Thyroid gland (tissue), 4 donors: ENCODE measurements at places on chromosomes 2 and 18. TPM values are rescaled to one million over a fixed set of nuclear protein-coding genes. Genes with fewer than 3 reads are reported as not detected.
A peak's percentile ranks its signal among the peaks of the same experiment; 100 is the strongest.

EHD3 gene
- total RNA-seq = 4.7 TPM

GRCh38 chr2:38267270-38267925, 109.7 kb downstream of the ATL2 start:
- DNase-seq = no peak
- H3K27ac ChIP-seq = no peak overlapping the region
- H3K27me3 ChIP-seq = no peaks in the 10 kb centered on the region
- H3K4me3 ChIP-seq = no peak overlapping the region
- no peaks in the 10 kb centered on the region for H3K4me1 ChIP-seq

- H3K36me3 ChIP-seq = peaks cover 3% of the 10 kb centered on the region
- H3K4me3 ChIP-seq = no peak overlapping the region
- H3K27me3 ChIP-seq = no peaks in the 10 kb centered on the region
- no peak overlapping the region for H3K27ac ChIP-seq
These were observed 7.0 kb upstream of the ZNF407 start for GRCh38 chr18:74590671-74591070.

GRCh38 chr2:58140508-58141072, 94.0 kb downstream of the VRK2 start:
- H3K4me1 ChIP-seq = no peaks in the 10 kb centered on the region
- no peaks in the 10 kb centered on the region for H3K27me3 ChIP-seq
- no peak overlapping the region for H3K4me3 ChIP-seq
- no peak overlapping the region for H3K27ac ChIP-seq

DNA sequence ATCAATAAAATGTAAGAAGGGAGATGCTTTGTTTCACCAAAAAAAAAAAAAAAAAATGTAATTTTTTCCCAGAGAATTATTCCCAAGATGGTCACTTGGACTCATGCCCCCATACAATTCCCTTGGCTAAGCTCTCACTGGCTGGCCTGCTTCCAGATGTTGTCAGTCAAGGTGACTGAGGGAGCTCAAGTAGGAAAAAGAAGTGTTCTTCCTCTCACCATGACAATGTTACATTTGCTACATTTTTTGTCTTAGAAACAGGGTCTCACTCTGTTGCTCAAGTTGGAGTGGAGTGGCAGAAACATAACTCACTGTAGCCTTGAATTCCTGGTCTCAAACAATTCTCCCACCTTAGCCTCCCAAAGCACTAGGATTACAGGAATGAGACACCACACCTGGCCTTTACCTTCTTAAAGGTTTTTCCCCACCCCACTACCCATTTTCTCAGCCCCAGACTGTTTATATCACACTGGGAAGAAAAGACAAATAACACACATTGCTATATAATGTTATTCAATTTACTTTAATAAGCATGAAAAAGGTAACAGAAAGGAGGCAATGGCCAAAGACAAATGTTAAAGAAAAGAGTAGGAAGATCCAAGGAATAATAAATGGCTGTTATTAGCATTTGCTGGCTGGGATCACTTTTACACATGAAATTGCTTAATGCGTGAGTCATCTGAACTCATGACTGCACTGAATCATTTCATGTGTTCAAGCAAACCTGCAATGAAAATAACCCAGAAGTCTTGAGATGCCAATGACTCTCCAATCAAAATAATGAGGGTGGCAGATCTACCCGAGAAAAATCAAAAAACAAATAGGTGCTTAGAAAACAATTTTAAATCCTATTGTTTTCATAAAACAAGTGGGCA, 45.2 kb downstream of the ACVR1 start:
- H3K27ac ChIP-seq = peak overlapping the region; percentile 95
- no peak overlapping the region for H3K4me3 ChIP-seq
- no peaks in the 10 kb centered on the region for H3K36me3 ChIP-seq

DNA sequence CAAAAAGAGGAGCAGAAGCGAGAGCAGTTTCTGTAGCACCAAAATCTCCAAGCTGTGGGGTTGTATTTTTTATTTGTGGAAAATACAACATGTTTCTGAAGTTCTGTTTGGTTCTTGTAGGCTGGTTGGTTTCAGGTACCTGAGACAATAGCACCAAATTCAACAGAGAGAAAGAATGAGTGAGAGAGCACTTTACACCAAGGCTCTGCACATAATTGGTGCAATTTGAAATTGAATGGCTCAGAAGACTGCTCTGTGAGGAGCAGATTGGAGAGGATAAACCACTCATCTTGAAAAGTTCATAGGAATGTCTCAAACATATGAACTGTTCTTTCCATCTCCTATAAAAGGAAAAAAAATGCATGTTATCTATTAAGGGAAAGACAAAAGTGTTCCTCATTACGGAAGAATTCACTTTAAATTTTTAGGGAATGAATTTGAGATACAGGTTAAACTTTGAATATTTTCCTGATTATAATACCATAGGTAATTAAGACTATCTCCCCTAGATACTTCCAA, 175.1 kb downstream of the ATAD2B start:
- H3K27me3 ChIP-seq = no peaks in the 10 kb centered on the region
- no peak overlapping the region for H3K27ac ChIP-seq
- H3K4me3 ChIP-seq = no peak overlapping the region
- H3K36me3 ChIP-seq = peaks cover 8% of the 10 kb centered on the region

DSC1 gene
- total RNA-seq = not detected

WNT6 gene
- total RNA-seq = 5.1 TPM

DNA sequence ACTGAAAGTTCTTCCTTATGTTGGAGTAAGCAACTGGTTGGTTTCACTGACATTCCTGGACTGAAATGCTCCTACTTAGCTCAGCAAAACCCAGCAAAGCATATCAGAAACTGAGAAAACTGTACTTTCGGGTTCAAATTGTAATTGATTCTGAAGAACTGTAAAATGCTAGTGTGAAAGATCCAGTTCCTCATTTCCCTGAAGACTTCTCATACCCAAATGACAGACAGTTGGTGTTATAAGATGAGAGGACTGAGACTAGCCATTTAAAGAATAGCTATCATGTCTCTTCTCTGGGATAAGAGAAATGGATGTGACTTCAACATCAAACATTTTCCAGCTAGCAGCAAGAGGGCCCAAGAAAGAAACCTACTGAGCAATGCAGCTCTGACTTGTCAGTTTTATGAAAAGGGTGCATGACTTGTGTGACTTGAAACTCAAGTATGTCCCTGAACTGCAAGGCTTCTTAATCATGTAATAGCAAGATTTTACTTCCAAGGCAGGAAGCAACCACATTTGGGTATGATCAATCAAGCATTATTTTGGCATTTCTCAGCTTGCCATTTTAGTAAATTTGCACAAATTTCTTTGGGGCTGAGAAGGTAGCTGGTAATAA, 420.3 kb upstream of the MMADHC start:
- no peak for DNase-seq
- H3K4me3 ChIP-seq = no peak overlapping the region
- no peak overlapping the region for H3K27ac ChIP-seq
- H3K36me3 ChIP-seq = no peaks in the 10 kb centered on the region
- H3K4me1 ChIP-seq = no peaks in the 10 kb centered on the region

- no peaks in the 10 kb centered on the region for H3K27me3 ChIP-seq
- DNase-seq = no peak
- no peaks in the 10 kb centered on the region for H3K36me3 ChIP-seq
- no peaks in the 10 kb centered on the region for H3K4me1 ChIP-seq
- H3K4me3 ChIP-seq = no peak overlapping the region
- H3K27ac ChIP-seq = no peak overlapping the region
These were observed 122.9 kb downstream of the GLI2 start for GRCh38 chr2:120858361-120859106.

- H3K27me3 ChIP-seq = no peaks in the 10 kb centered on the region
- no peaks in the 10 kb centered on the region for H3K36me3 ChIP-seq
- H3K27ac ChIP-seq = peak overlapping the region; percentile 38
These were observed 305.5 kb downstream of the PTPRM start for GRCh38 chr18:7872569-7872968.

C1QL2 gene
- not detected for total RNA-seq

- H3K4me1 ChIP-seq = no peaks in the 10 kb centered on the region
- H3K4me3 ChIP-seq = no peak overlapping the region
- H3K27ac ChIP-seq = no peak overlapping the region
- H3K27me3 ChIP-seq = no peaks in the 10 kb centered on the region
- H3K36me3 ChIP-seq = no peaks in the 10 kb centered on the region
These were observed 17.3 kb upstream of the KLHL23 start for GRCh38 chr2:169716238-169716886.

THAP4 gene
- 44.6 TPM for total RNA-seq

- H3K4me3 ChIP-seq = no peak overlapping the region
- H3K4me1 ChIP-seq = no peaks in the 10 kb centered on the region
- no peaks in the 10 kb centered on the region for H3K27me3 ChIP-seq
- no peak for DNase-seq
These were observed 9.4 kb downstream of the PELI1 start for GRCh38 chr2:64134813-64135212.

- peaks cover 4% of the 10 kb centered on the region for H3K4me1 ChIP-seq
- no peak overlapping the region for H3K27ac ChIP-seq
- no peaks in the 10 kb centered on the region for H3K27me3 ChIP-seq
- no peak overlapping the region for H3K4me3 ChIP-seq
These were observed 160.8 kb downstream of the PMAIP1 start for GRCh38 chr18:60060578-60060977.

GRCh38 chr2:117091041-117091837, 723.3 kb upstream of the DDX18 start:
- DNase-seq = no peak
- H3K4me3 ChIP-seq = no peak overlapping the region
- H3K27ac ChIP-seq = no peak overlapping the region
- H3K27me3 ChIP-seq = no peaks in the 10 kb centered on the region
- no peaks in the 10 kb centered on the region for H3K4me1 ChIP-seq
- no peaks in the 10 kb centered on the region for H3K36me3 ChIP-seq

SKOR2 gene
- total RNA-seq = not detected

GRCh38 chr18:26771524-26771923, 94.0 kb downstream of the AQP4 start:
- no peak overlapping the region for H3K27ac ChIP-seq
- no peak overlapping the region for H3K4me3 ChIP-seq
- DNase-seq = peak; percentile 35
- H3K4me1 ChIP-seq = no peaks in the 10 kb centered on the region

- H3K4me3 ChIP-seq = no peak overlapping the region
- no peak overlapping the region for H3K27ac ChIP-seq
- H3K27me3 ChIP-seq = no peaks in the 10 kb centered on the region
- no peaks in the 10 kb centered on the region for H3K36me3 ChIP-seq
- no peaks in the 10 kb centered on the region for H3K4me1 ChIP-seq
- DNase-seq = no peak
These were observed 9.1 kb downstream of the TWIST2 start for GRCh38 chr2:238856713-238857567.

IL1B gene
- total RNA-seq = 1.3 TPM

G6PC2 gene
- total RNA-seq = 0.29 TPM

GRCh38 chr2:61117534-61117933, 44.5 kb upstream of the C2orf74 start:
- H3K36me3 ChIP-seq = peaks cover 3% of the 10 kb centered on the region
- H3K27ac ChIP-seq = no peak overlapping the region
- H3K27me3 ChIP-seq = no peaks in the 10 kb centered on the region
- no peak overlapping the region for H3K4me3 ChIP-seq
- no peaks in the 10 kb centered on the region for H3K4me1 ChIP-seq
- DNase-seq = no peak

BOLL gene
- 0.45 TPM for total RNA-seq

DNA sequence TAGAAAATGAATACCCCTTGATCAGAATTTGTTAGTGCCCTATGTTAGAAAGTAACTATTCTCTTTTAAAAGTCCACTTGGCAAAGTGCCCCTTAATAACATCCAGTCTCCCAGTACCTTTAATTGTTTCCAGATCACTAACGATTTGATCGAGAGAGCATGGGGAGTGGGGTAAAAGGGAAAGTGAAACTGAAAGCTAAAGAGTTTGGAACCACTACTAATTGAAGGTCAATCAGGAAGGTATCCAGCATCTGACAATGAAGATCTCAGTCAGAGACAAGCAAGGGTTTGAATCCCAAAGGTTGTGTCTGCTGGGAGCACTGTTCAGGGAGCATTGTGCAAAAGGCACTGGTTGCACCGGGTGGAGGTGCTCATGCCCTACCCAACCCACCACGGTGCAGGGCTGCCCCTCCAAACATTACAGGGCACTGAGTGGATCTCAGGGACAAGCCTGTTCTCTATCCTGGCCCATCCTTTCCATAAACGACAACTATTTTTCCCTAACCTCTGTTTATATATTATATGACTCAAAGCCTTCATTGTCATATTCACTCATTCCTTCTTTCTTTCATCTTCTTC, 14.6 kb upstream of the RIT2 start:
- no peaks in the 10 kb centered on the region for H3K36me3 ChIP-seq
- no peak for DNase-seq
- peak overlapping the region; percentile 5 for H3K4me3 ChIP-seq
- no peak overlapping the region for H3K27ac ChIP-seq

GRCh38 chr2:127561371-127561770, 25.9 kb downstream of the MYO7B start:
- no peaks in the 10 kb centered on the region for H3K4me1 ChIP-seq
- no peaks in the 10 kb centered on the region for H3K36me3 ChIP-seq
- no peak for DNase-seq
- H3K27ac ChIP-seq = no peak overlapping the region
- H3K4me3 ChIP-seq = no peak overlapping the region

- no peaks in the 10 kb centered on the region for H3K27me3 ChIP-seq
- no peaks in the 10 kb centered on the region for H3K4me1 ChIP-seq
- H3K36me3 ChIP-seq = no peaks in the 10 kb centered on the region
- H3K27ac ChIP-seq = no peak overlapping the region
These were observed 364.2 kb downstream of the CLIP4 start for GRCh38 chr2:29479401-29479800.

GRCh38 chr18:79748321-79749180, 49.2 kb upstream of the KCNG2 start:
- peaks cover under 1% of the 10 kb centered on the region for H3K36me3 ChIP-seq
- no peak overlapping the region for H3K27ac ChIP-seq
- no peak for DNase-seq

HRH4 gene
- not detected for total RNA-seq

GRCh38 chr18:76442413-76443171, 52.5 kb downstream of the ZNF516 start:
- H3K4me3 ChIP-seq = no peak overlapping the region
- peaks cover 13% of the 10 kb centered on the region for H3K36me3 ChIP-seq

- no peak overlapping the region for H3K4me3 ChIP-seq
- DNase-seq = no peak
- H3K27me3 ChIP-seq = no peaks in the 10 kb centered on the region
- no peaks in the 10 kb centered on the region for H3K36me3 ChIP-seq
These were observed 82.7 kb downstream of the TANC1 start for GRCh38 chr2:159051133-159051532.

CPO gene
- 2.1 TPM for total RNA-seq

DNA sequence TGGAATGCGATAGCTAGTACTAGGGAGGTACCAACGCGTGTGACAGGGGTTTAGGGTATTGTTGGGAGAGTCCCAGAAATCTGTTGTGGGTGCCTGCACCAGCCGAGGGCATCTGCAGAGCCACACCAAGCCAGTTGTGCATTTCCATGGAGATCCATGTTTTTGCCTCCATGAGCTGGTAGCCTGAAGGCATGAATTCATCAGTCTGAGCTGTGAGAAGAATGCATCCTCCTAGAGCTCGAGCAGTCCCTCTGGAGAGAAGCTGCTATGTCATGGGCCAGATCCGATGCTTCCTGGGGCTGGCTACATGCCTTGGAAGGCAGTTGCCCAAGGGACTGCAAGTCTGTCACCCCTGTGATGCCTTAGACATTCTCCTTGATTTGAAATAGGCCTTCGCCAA, 57.9 kb downstream of the LIPG start:
- no peaks in the 10 kb centered on the region for H3K36me3 ChIP-seq
- H3K4me3 ChIP-seq = no peak overlapping the region
- no peaks in the 10 kb centered on the region for H3K27me3 ChIP-seq
- H3K27ac ChIP-seq = peak overlapping the region; percentile 54

PIEZO2 gene
- total RNA-seq = 5.0 TPM

- no peaks in the 10 kb centered on the region for H3K27me3 ChIP-seq
- no peak overlapping the region for H3K4me3 ChIP-seq
- H3K36me3 ChIP-seq = no peaks in the 10 kb centered on the region
These were observed 130.1 kb downstream of the GCA start for GRCh38 chr2:162473986-162474385.

GRCh38 chr2:44817673-44818335, 123.7 kb upstream of the SIX3 start:
- H3K27me3 ChIP-seq = no peaks in the 10 kb centered on the region
- no peak overlapping the region for H3K4me3 ChIP-seq
- H3K36me3 ChIP-seq = no peaks in the 10 kb centered on the region
- no peaks in the 10 kb centered on the region for H3K4me1 ChIP-seq
- H3K27ac ChIP-seq = no peak overlapping the region
